Activated CD4-positive, alpha-beta T cell treated with anti-CD3 and anti-CD28 coated beads, Interleukin-2, Interleukin-6, amounts not matched to agents 100 ng/mL and 50 ng/mL, durations not matched to agents 16 hours and 8 hours (primary cell): ENCODE measurements at places on chromosomes 5 and 9.

GRCh38 chr5:113092683-113093082, 116.1 kb downstream of the DCP2 start:
- DNase-seq: no peak

- peak; percentile 53 for DNase-seq
These were observed 15.5 kb downstream of the TRIM7 start for GRCh38 chr5:181189363-181189961.

DNA sequence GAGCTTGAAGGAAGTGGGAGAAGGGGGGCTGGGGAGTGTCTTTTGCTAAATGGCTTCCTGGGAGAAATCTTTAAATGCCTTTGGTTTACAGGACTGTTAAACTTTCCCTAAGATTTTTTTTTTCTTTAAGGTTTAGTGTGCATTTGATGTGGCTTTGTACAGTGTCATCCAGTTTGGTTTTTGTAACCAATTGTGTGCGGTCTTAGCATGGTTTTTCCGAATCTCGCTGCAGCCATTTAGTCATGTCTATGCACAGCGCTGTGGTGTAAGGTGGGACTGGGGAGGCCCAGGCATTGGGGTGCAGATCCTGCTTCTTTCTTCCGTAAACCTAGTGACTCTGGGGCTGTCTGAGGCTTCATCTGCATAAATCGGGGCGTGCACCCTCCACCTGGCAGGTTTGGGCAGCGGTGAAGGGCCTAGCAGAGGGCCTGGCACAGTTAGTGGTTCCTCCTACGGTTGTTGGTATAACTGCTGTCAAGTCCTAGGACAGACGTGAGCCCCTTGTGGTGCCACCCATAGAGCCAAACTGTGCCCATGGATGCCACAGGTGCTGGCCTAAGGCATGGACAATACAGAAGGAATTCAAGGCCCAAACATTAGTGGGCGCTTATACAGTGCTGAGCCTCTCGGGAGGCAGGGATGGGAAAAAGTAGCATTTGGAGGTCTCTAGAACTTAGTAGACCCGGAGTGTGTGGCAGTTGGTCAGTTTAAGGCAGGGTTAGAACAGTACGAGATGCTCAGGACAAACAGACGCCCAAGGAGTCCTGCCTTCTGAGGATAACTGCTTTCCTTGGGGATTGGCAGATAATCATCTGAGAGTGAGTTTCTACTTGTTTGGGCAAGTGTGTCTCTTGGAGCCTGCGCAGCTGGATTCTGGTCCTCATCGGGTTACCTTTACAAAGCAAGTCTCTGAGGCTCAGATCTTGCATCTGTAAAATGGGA, 1.5 kb downstream of the PRRC2B start:
- peak; percentile 78 for DNase-seq

GRCh38 chr5:143219696-143220095, 183.8 kb downstream of the NR3C1 start:
- no peak for DNase-seq

GRCh38 chr5:65075623-65076250, 307.0 kb downstream of the CWC27 start:
- DNase-seq: no peak

DNA sequence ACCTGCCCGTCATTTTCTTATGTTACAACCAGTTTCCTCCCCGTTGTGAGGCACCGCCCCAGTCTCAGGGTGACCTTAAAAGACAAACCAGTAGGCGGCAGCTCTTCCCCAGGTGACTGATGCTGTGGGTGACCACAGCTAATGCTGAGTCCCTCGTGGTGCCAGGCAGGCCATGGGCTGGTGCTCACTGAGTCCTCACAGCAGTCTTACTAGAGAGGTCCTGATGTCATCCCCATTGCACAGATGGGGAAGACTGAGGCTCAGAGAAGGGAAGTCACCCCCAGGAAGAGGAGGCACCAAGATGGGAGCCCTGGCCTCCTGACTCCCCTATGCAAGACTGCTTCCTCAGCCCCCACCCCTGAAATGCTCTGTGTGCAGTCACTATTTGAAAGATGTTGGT, 978 bp downstream of the CFAP157 start:
- DNase-seq: peak; percentile 43
